H7 (cell line): ENCODE measurements at places on chromosomes 2 and 18. TPM values are rescaled to one million over a fixed set of nuclear protein-coding genes. Genes with fewer than 3 reads are reported as not detected.

- no peak for DNase-seq
Measured at GRCh38 chr2:157488877-157489276, 45.0 kb upstream of the CYTIP start.

DNA sequence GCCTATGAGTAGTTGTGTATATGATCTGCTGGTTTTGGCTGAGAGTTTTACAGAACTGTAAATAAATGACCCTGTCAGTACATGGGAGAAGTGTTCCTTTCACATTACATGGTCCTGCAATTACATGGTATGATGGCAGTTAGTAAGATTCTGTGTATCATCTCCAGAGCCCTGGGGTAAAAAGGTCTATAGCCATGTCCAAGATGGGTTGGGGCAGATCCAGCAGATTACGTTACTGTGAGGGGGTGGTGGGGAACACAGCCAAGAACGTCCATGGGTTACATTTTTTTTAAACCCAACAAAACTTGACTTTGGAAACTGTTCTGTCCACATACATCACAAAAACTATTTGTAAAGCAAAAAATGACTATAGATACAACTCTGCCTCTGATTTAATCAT is 64.2 kb upstream of the LMAN1 start:
- DNase-seq = no peak

- peak; percentile 96 for DNase-seq
Measured at GRCh38 chr2:120587279-120587996, 148.2 kb upstream of the GLI2 start.

- DNase-seq = no peak
Measured at GRCh38 chr2:99476629-99477028, 13.2 kb downstream of the REV1 start.

DNA sequence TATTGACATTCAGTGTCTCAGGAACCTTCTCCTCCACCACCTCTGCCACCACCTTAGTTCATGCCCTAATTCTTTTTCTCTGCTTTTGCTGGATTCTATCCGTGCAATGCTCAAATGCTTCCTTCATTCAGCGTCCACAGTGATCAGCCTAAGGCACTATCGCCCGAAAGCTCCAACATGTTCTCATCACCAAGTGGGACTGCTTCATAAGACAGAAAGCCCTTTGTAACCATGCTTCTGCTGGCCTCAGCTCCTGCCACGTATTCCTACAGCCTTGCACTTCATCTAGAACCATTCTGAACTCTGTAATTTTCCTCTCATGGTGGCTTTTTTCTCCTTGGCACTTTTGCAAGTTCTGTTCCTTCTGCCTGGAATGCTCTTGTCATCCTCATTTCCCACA is 222.9 kb downstream of the HNMT start:
- DNase-seq = no peak

DNA sequence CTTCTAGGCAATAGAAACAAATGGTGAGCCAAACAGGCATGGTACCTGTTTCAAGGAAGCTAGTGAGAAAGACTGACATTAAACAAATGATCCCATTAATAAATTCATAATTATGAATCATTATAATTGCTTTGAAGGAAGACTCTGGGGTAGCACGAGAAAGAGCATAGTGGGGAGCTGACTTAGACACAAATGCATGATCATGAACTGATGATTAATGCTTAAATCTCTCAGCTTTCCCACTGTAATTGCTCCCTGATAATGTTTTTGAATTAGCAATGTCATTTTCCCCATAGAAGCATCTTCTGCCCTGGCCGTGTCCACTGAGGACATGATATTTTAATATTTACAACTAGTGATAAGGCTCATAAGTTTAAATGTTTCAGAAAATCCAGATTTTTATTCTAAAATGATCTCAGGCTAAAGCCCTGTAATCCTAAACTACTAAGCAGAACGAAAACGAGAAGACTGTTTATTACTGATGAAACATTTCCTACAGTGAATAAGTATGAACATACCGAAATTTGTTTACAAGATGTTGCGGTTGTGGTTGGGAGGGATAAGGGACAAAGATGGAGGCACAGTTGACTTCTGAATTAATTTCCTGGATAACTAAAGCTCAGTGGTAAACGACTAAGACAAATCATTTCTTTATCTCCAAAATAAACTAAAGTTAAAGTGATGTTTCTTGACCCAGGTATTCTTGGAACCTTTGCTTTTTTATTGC is 47.3 kb upstream of the TACR1 start:
- DNase-seq = no peak

DNA sequence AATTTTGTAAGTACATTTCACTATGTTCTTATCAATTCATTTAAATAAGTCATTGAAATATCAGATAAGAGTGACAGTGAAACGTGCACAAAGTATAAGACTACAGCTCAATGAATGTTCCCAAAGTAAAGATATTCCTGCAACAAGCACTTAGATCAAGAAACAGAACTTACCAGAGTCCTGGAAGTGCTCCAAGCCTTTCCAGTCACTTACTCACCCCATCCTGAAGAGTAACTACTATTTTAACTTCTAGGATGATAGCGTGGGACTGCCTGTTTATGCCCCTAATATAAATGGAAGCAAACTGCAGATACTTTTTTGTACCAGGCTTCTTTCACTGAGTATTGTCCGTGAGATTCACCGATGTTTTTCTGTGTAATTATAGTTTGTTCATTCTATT is 768.9 kb downstream of the SLC4A3 start:
- no peak for DNase-seq

GRCh38 chr2:227821043-227821942 is 7.7 kb downstream of the CCL20 start:
- no peak for DNase-seq

DNA sequence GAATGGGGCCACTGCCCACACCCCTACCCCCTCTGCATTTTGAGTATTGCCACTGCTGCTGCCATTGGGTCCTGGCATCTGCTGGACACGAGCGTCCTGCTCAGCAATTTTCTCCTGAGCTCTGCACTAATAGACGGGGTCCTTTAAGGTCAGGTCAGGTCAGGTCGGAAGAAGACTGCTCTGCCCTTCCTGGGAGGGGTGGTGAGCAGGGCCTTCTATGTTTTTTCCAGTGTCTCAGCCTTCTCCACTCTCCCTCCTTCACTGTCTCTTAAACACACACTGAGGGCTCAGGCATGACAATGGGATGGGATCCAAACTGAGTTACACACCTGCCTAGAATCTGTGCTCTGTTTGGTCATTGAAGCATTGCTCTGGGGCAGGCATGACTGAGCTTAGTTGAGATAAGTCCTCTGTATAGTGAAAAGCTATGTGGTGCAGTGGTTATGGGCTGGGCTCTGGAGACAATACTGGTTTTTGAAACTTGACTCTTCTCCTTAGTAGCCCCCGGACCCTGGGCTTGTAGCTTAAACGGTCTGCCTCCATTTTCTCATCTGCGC is 10.6 kb downstream of the MYO1B start:
- no peak for DNase-seq

- no peak for DNase-seq
Measured at GRCh38 chr2:40164736-40165508, 287.0 kb downstream of the SLC8A1 start.

DNA sequence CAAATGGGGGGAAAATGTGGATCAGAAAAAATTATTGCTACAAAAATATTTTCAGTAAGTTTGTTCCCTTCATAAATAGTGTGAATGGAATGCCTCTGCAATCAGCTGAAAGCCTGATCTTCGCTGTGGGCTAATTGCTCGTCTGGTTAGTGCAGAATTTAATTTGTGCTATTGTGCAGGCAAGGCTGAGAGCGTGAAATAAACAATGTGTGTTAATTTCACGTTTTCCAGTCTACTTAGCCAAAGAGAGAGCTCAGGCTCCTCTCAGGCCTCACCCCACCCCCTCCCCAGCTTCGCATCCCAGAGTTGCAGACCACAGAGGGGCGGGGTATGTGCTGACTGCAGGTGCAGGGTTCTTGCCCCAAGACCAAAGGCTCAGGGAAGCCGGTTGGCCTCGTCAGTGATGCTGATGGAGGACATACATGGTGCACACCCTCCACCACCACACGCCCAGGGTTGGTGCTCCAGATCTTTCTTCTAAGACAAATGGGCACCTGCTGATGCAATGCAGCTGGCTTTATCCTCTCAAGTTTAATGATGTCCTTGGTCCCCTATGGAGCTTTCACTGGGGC is 302.6 kb upstream of the SLC14A2 start:
- DNase-seq = no peak

- no peak for DNase-seq
Measured at GRCh38 chr2:68083346-68083745, 20.5 kb upstream of the C1D start.

DNA sequence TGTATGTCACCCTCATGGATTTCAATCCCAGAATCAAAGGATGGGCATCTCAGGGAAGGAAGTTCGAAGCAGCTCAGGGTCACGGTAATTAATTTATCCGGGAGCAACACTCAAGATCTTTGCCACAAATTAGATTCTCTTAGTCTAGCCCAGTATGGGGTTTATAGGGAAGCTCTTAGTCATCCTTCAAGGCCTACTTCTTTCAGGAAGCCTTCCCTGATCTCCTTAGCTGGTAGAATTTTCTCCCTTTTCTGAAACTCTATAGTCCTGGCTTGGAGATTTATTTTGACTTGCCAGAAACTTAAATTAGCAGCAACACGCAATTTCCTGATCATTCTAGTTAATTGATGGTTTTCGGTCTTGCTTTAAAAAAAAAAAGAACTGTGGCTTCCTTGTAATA is 20.5 kb upstream of the GREB1 start:
- no peak for DNase-seq

DNA sequence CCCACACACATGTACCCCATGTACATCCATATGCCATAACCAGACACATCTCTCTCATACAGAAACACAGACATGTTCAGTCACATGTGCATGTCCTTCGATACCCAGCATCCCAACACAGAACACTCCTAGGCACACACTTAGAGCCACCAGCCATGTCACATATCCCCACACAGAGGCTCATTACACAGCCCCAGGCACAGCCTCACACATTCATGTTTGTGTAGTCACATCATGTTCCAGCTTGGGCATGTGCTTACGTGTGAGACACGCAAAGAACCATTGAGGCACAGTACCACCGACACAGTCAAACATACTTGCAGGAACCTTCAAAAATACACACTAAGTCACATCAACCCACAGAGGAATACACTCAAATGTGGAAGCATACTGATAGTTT is 17.3 kb downstream of the FBXO41 start:
- no peak for DNase-seq

DNA sequence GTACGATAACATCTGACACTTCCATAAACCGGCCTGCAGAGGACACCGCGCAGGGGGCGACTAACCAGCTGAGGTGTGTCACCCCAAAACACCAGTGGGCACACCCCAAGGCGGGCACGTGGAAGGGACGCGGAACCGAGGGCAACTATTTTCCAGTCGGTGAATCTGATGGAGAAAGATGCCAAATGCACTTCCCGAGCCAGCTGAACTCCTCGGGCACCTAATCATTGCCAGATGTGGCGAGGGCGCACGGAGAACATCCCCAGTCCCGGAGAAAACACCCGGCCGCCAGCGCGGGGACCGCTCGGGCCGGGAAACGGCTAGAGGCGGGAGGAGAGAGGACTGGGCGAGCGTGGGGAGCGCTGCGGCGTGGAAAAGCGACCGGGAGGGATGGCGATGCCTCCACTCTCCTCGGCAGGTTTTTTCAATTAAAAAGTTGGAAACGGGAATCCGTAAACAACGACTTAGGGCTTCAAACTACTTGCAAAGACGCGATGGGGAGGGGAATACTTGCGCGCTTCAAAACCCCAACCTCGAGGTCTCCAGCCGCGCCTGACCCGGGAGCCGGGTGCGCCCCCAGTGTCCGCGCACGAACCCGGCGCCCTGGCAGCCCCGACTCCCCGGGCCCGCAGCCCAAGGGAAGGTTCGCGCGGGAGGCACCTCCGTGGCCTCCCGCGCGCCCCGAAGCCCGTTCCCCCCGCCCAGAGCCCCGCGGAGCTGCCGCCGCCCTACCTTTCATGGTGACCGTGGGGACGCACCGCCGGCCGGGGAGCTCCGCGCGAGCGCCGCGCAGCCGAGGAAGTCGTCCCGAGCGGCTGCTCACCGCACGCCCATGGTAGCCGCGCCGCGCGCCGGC is 497 bp downstream of the COLEC12 start:
- DNase-seq = peak; percentile 77

DNA sequence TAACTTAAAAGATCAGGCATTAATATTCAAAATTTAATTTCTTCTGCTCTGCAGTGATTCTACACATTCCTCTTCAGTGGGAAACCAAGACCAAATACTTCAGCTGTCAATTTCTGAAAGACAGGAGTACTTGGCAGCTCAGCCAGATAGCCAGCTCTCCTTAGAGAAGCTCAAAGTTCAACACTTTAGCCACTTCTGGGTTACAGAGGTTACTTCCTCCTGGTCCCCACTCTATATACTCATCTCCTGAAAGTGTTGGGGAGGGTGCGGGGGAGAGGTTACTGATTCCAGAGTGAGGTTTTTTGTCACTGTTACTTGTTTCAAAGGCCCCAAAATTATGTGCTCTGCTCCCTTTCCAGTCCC is 4.1 kb downstream of the CYTIP start:
- no peak for DNase-seq

DNA sequence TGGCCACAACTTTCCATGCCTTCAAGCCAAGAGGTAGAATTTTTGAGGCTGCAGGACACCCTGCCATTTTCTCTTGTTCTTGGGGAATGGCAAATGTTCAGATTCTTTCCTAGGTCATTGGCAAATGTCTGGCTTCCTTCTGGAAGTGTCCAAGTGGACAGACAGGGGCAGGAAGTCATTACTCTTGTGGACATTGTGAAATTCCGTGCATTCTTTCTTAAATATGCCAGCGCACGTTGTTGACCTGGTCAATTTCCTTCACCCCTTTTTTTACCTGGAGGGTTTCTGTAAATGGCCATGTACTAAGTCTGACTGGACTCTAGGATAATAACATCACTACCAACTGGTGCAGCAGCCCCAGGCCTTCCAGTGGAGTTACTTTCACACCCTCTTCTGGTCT is 13.9 kb downstream of the ASB18 start:
- no peak for DNase-seq

- DNase-seq = no peak
Measured at GRCh38 chr2:204479557-204479956, 65.7 kb upstream of the PARD3B start.

- DNase-seq = no peak
Measured at GRCh38 chr18:58004317-58004716, 39.7 kb upstream of the NEDD4L start.

GRCh38 chr2:186724736-186725135 is 30.9 kb downstream of the FAM171B start:
- no peak for DNase-seq

DNA sequence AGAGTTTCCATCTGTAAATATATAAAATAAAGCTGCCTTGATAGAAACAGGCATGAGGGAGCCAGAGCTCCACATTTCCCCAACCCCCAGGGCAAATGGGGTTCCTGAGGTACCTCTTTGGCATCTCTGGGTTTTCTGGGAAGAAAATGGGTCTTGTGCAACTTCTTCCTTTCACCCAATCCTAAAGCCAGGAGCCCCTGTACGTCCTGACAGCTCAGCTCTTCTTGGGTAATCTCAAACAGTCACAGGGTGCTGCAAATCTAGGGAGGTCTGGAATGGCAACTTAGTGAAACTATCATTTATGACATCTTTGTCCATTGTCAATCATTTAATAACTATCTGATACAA is 36.6 kb upstream of the STAT1 start:
- DNase-seq = no peak

Gene GPR35
- 0.07 TPM in 1 of 2 replicates, not detected in the other for total RNA-seq

Gene GCG
- not detected in 2 replicates for total RNA-seq

Gene MSTN
- not detected in 2 replicates for total RNA-seq

Gene SULT1C4
- total RNA-seq = 2.9 and 5.6 TPM in 2 replicates

Gene MOB4
- 59.2 and 72.6 TPM in 2 replicates for total RNA-seq

Gene LTBP1
- 19.6 and 27.4 TPM in 2 replicates for total RNA-seq

Gene RAPGEF4
- 0.69 and 0.78 TPM in 2 replicates for total RNA-seq

Gene DUSP2
- 2.0 and 3.6 TPM in 2 replicates for total RNA-seq

Gene PHOSPHO2
- 2.4 and 3.8 TPM in 2 replicates for total RNA-seq

Gene CNTNAP5
- total RNA-seq = 0.04 and 0.28 TPM in 2 replicates

Gene SLC19A3
- 1.1 and 1.7 TPM in 2 replicates for total RNA-seq

Gene HADHA
- total RNA-seq = 111 and 137 TPM in 2 replicates

Gene FSIP2
- total RNA-seq = 1.9 and 2.6 TPM in 2 replicates

Gene MRPL44
- total RNA-seq = 80.7 and 88.1 TPM in 2 replicates

Gene CRYGC
- total RNA-seq = not detected in 2 replicates
